ENCODE measurements at places on chromosomes 1 and 21.
A peak's percentile ranks its signal among the peaks of the same experiment; 100 is the strongest.

- no peak for DNase-seq
Measured at GRCh38 chr1:236066054-236066453, 1.2 kb upstream of the NID1 start.

DNA sequence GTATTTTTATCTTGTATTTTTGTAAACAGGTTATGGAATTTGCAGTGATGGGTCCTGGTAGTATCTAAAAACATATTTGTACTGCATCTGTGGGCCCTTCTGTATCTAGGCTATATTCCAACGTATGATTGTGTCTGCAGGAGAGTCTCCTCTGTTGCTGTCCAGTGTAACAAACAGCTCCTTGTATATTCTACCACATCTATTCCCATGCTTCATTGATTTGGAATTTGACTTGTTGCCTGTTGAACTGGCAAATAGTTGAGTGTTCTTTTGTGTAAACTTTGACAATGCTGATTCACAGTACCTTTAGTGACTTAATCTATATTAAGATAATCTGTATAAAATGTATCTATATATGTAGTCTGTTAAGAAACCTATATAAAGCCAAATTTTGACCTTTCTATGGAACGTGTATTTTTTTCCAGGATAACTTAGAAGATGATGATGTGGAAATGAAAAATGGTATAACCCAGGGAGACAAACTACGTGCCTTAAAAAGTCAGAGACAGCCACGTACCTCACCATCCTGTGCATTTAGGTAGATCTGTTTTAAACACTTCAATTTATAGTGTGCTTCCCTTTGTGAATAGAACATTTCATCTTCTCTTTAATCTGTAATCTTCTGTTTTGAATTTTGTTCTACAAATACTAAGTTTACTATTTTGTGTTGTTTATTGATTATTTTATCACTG is 43.4 kb upstream of the GPR88 start:
- no peak for DNase-seq

- no peak for DNase-seq
Measured at GRCh38 chr1:68585351-68585750, 88.5 kb upstream of the DEPDC1 start.

- no peak for DNase-seq
Measured at GRCh38 chr1:171715813-171716251, 26.0 kb downstream of the VAMP4 start.

DNA sequence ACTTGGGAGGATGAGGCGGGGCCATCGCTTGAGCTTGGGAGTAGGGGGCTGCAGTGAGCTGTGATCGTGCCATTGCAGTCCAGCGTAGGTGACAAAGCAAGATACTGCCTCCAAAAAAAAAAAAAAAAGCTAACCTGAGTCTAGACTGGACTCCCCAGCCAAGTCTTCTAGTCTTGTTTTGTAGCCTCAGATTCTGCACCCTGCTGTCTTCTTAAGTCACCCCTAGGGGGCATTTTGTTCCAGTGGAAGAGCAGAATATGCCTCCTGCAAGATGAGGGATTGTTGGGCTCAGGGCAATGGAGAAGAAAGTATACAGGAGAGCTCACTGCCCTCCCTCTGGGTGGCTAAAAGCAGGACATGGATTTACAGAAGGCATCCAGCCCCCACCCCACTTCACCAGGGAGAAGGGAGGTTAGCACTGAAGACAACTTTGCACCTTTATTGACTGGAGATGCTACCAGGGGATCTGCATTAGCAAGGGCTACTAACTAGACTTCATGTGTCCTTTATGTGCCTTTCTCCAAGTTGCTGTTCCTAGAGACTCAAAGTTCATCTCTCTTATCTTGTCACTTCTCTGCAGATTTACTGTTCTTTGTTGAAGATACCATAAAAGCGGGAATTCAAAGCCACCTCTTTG is 15.3 kb upstream of the RNF187 start:
- no peak for DNase-seq

DNA sequence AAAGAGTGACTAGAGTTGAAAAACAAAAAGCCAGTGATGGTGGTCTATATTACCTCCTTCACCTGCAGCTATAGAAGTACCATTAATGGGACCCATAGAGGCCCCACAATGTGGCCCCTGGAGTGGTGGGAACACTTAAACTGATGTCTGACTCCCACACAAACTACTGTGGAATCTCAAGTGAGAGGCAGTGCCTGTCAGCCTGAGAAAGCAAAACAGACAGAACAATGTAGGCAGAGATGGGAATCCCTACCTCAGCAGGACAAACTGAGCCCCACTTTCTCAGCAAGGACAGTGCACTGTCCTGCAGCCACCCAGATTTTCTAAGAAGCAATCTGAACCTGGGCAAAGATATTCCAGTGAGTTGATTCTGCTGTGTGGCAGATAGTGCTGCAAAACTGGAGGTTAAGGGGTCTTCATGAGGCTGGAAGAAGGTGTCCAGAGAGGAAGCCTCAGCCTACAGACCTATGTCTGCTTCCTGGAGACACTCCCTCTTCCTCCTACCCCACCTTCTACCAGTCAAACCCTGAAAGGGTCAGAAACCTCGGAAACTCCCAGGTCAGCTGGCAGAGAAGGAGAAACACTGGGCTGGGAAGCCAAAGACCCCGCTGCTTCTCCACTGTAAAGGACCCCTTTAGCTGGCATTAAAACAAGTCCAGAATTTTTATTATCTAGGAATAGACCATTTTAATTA is 228.7 kb downstream of the C1orf94 start:
- no peak for DNase-seq

DNA sequence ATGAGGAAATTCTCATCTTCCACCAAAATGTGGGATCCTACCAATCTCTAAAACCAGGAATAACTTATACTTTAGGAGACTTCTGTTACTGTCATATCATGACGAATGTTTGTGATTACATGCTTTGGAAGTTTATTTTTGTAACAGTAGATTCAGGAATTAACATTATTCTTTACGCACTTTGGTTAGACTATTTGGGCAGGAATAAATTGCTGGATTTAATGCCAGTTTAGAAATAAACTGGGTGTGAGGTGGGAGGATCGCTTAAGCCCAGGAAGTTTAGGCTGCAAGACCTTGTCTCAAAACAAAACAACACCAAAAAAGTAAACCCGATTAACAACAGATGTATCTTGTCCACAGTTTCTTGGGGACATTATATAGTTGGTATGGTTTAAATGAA is 52.1 kb downstream of the MIGA1 start:
- DNase-seq: no peak

GRCh38 chr1:44359234-44359935 is 4.3 kb upstream of the ERI3 start:
- DNase-seq: no peak

DNA sequence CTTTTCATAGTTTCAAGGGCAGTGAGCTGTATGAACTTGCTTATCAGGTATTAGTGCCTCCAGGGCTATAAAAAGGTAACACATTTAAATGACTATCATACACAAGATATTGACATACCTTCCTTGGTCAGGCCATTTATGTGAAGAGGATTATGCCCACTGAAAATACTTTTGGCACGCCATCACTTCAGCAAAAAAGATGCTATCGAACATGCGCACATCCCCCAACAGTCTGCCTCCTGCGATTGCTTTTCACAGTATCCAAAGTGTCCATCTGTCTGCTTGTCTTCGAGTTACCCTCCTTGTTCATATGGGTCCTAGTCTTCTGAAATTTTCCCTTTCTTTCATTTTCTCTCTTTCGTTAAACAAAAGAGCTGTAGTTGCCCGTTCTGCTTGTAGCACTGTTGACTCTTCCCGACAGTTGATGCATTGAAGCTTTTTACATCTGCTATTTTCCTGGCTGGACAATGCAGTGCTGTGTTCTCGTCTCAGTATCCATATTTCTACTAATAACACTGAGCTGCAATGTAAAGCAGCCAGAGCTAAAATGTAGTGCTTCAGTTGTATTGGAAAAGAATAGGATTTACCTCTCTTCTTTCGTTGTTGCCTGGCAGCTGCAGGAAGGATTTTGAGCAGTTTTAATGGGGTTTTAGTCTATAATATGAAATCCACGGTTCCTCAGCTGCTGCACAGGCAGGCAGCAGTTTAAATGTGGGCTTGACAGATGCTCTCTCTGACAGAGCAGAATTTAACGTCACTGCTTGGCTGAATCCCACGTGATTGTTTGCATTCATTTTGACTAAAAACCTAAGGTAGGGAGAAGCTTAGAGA is at the start of gene B3GALT2:
Gene B3GALT2, minus strand, starts transcription at position 713 of the 831 bp plus-strand sequence. CDS start 5,051 bp downstream, outside the sequence.
- peak; percentile 28 for DNase-seq

DNA sequence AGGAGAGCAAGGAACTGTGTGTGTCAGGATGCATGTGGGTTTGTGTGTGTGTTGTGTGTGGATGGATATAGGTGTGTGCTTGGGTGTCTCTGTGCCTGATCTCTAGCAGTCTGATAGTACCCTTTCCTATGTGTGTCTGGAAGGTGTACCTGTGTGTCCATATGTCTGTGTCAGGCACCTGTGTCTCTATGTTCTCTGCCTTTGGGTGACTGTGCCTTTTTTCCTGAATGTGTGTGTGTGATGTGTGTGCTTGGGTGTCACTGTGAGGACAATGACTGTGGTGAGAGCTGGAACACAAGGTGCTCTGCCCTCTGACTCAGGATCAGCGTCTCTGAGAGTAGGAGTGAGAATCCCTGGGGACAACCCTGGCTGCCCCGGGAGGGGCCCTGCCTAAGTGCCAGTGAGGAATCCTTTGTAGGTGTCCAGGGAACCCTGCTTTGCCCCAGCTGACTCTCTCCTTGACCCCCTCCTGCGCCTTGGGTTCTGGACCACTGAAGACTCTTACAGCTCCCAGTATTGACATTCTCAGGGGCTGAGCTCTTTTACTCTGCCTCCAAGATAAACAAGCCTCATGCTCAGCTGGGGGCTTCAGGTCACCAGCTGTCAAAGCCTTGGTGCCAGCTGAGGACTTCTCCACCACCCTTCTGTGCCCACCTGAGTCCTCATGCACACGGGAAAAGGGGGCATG is 735 bp upstream of the EFNA3 start:
- DNase-seq: no peak

DNA sequence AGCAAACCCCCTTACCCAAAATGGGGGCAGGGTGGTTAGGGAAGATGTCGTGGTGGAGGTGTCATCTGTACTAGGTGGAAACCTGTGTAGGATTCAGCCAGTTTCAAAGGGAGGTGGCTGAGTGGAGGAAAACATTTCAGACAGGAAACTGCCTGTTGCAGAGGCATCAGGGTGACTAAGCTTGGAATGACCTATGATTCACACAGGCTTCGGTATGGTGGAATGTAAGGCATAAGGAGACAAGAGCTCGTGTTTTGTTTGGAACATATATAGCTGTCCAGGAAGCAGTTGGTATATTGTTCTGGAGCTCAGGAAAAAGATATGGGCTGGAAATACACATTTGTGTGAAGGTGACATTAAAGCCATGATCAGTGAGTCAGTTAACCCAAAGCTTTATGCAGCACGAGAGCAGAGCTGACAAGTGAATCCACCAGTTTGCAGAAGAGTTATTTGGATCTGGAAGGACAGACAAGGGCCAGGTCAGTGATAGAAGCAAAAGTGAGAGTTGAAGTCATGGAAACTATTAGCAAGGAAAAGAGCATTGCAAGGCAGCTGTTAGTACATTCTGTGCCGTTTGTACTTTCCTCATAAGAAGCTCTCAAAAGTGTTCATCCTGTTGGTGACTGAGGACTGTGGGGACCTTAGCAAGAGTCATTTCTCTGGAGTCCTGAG is 12.2 kb downstream of the UTP25 start:
- DNase-seq: no peak

- DNase-seq: no peak
Measured at GRCh38 chr1:203640723-203641502, 14.3 kb downstream of the ATP2B4 start.

DNA sequence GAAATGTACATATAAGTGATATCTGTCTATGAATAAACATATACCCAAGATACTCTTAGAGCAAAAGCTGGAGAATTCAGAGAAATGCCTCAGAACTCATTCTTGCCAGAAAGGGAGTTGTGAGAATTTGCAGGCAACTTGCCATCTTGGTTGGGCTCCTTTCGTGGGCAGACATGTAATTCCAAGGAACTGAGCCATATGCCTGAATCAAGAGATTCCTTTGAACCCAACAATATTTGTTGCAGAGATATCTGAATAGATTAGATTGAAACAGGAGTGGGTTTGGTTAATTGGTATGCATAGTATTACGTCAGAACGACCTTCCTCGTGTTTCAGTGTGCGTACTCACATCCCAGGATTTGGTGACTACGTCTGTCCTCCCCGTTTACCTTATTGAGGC is 67.0 kb downstream of the TGFB2 start:
- no peak for DNase-seq

DNA sequence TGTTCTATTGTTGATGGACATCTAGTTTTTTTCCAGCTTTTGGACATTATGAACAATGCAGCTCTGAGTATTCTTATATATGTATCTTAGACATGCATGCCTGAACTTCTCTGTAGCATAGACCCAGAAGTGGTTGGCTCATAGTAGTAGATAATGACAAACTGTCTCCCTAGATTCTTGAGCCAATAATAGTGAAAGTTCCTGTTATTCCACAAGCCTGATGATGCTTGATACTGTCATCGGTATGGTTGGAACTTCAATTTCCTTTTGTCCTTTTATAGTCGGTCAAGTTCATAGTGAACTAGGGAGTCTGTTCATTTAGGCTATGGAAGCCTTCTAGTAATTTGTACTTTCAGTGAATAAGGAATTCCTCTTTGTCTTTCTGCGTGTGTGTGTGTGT is 56.8 kb downstream of the MTR start:
- no peak for DNase-seq

DNA sequence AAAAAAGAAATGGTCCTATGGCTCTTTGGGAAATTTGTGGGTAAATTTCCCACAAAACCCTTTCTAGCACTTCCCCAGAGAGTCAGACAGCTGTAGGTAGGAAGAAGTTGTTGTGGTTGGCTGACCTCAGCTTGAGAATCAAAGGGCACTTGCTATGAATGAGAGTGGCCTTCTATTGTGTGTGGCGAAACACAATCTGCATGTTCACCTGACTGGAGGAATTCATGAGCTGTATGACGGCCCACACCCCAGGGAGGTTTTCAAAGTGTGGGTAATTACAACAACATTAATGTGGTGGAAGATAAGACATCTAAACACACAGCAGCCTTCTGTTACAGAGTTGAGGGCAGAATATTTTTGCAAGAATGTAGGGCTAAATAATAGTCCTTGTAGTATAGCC is 38.8 kb downstream of the NGF start:
- DNase-seq: no peak

DNA sequence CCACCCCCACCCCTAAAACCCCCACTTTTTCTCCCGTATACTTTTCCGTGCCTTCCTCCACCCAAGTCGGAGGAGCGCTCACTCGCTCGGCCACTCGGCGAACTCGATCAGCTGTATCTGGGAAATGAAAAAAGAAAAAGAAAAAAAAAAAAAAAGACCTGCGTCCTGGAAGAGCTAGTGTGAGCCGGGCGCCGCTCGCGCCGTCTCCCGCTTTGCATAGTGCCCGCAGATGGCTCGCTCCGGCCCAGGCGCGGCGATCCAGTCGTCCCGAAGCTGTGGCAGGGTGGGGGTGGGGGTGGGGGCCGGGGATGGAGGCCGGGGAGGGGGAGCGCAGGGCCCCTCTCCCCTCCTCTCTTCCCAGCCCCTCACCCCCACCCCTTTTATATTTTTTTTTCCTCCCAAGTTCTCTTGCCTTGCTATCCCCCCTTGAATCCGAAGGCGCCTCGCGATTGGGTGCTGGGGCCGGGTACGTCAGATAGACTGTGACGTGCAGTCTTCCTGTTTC is 299 bp upstream of the PROX1 start:
- no peak for DNase-seq

- DNase-seq: peak; percentile 17
Measured at GRCh38 chr21:40143822-40144525, 276.7 kb downstream of the PCP4 start.
